Activated CD4-positive, alpha-beta T cell treated with anti-CD3 and anti-CD28 coated beads, Interleukin-10, Interleukin-2, amounts not matched to agents 100 ng/mL and 50 ng/mL, durations not matched to agents 16 hours and 8 hours (primary cell): ENCODE measurements at places on chromosomes 2 and 18.

DNA sequence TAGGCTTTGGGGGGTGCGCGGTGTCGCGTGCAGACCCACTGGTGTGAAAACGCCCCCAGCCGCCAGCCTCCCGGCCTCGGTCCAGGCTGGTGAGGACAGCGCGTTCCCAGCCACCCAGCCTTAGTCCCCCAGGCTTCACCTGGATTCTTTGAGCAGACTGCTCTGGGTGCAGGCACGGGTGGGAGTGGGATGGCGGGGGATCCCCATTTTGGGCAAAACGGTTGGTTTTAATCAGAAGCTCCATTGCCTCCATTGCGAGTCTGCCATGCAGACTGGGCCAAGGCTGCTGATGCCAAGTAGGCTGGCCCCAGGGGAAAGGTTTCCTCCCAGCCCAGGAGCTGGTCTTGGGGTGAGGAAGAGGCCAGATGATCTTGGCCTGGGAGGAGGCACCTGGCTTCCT, 445 bp downstream of the MLPH start:
- no peak for DNase-seq

DNA sequence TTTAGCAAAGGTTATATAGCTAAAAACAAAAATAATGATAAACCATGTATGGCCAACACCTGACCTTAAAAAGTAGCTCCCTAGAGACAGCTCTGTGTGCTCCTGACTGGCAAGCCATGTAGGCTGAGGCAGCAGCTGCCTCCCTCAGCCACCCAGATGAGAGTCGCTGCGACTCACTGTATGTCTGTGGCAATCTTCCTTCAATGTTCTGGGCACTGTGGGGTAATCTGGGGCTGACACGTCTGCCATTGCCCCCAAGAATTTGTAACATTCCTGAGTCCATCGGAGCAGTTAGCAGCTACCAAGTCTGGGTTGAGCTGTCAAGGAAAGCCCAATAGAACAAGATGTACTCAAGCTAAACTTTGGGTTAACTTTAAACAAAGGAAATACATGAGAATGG, 106.4 kb upstream of the DAPL1 start:
- no peak for DNase-seq

GRCh38 chr2:84487298-84487996, 28.4 kb upstream of the SUCLG1 start:
- no peak for DNase-seq

DNA sequence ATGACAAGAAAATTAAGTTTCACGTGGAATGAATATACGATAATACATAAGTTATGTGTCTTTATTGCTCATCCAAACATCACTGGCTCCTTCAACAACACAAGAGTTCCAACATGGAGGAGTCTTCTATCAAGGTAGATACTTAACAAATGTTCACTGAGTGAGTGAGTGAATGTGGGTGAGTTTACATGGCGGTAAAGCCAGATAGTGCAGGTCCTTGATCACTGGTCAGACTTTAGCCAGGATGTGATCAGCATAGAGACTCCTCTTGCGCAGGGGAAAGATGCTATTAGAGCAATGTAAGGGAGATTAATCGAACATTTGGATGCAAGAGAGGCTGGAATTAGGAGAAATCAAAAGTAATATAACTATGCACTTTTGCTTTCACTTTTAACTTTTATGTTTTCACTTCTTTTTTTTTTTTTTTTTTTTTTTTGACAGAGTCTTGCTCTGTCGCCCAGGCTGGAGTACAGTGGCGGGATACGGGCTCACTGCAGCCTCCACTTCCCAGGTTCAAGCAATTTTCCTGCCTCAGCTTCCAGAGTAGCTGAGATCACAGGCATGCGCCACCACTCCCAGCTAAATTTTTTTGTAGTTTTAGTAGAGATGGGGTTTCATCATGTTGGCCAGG, 249.0 kb upstream of the ID2 start:
- no peak for DNase-seq

- DNase-seq: no peak
Measured at GRCh38 chr2:136495636-136496035, 269.7 kb upstream of the THSD7B start.

GRCh38 chr2:9637330-9637729, 6.5 kb upstream of the YWHAQ start:
- peak; percentile 60 for DNase-seq

DNA sequence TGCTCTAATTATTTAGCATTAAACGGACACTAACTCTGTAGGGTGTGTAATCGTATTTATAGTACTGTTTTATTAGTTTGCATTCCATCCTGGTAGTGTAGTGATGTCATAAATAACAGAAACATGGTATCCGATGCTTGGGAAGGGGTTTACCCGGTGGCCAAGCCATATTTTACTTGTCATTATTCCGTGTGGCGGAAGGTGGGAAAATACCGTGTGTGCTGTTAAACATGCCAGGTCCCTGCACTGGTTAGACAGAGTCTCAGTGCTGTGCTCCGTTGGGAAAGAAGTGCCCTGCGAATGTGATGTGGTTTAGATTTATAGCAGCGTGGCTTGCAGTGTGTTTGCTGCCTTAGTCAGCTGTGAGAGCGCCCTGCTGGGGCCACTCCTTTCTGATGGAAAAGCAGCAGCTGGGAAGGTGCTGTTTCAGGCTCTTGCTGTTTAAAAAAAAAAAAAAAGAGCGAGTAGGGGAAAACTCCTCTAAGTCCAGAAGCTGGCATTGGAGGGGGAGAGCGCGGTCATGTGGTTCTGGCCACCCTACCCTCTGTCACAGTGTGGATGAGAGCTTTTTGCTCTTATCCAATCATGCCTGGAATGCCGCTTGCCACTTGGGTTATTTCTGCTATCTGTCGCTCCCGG, 211.0 kb downstream of the NEDD4L start:
- DNase-seq: no peak

DNA sequence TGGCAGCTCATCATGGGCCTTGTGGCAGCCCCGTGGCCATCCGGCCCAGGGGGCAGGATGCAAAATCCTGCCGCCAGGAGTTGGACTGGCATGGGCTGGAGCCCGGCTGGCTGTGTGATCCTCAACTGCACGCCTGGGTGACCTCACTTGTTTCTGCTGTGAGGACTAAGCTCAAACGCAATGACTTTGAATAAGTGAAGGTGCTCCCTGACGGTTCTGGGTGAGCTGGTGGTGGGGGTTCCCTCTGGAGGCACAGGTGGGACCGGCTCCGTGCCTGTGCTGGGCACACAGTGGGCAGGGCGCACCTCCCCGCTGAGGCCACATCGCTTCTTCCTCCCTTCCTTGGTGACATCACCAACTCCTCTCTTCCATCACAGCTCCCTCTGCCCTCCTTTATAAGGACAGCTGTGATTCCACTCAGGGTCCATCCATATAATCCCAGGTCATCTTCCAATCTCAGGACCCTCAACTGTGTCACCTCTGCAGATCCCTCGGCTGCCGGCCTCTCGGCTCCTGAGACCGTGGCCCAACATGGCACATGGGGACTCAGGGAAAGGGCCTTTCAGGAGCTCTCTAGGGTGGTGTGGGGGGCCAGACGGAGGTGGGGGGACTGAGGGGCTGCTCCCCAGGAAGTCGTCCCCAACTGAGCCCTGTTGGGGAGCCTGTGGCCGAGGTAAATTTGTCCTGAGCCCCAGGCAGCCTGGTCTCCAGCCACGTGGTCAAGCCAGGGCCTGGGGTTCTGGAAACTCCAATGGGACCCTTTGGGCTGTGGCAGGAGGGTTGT, 75.5 kb upstream of the ODC1 start:
- DNase-seq: no peak

GRCh38 chr2:2178921-2179320, 152.2 kb downstream of the MYT1L start:
- DNase-seq: no peak

GRCh38 chr2:48034295-48034694, 128.0 kb upstream of the FBXO11 start:
- DNase-seq: no peak

- DNase-seq: no peak
Measured at GRCh38 chr2:201200345-201200744, 17.4 kb downstream of the CASP10 start.

- DNase-seq: no peak
Measured at GRCh38 chr2:150733051-150733618, 245.7 kb upstream of the RND3 start.

- DNase-seq: peak; percentile 28
Measured at GRCh38 chr2:162731917-162732804, 106.4 kb downstream of the KCNH7 start.

GRCh38 chr2:161710131-161710915, 86.1 kb downstream of the SLC4A10 start:
- no peak for DNase-seq

- DNase-seq: no peak
Measured at GRCh38 chr2:160820691-160821090, 327.1 kb upstream of the RBMS1 start.

GRCh38 chr18:73006331-73006730, 138.5 kb upstream of the NETO1 start:
- DNase-seq: no peak

- DNase-seq: no peak
Measured at GRCh38 chr2:162174746-162175145, 22.7 kb upstream of the GCG start.

GRCh38 chr2:63983986-63984605, 35.1 kb downstream of the VPS54 start:
- peak; percentile 43 for DNase-seq

GRCh38 chr2:55418512-55419232, 984 bp downstream of the CCDC88A start:
- no peak for DNase-seq

- no peak for DNase-seq
Measured at GRCh38 chr2:162838136-162838497, 450 bp downstream of the KCNH7 start.

DNA sequence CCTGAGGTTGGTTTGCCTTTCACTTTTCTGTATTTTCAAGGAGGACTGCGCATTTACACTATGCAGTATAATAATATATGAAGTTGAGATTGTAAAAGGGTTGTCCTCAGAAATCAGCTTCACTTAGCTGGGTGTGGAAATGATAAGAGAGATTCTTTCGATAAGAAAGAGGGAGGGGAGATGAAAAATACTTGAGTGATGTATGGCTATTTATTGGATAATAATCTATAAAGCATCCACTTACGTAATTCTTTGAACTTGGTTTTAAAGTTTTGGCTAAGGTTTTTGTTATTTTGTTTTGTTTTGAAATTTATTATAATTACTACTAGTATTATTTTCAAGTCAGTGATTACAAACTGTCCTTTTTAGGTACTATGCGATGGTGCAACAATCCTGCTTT, 40.6 kb downstream of the EFEMP1 start:
- no peak for DNase-seq

- no peak for DNase-seq
Measured at GRCh38 chr18:58898010-58898799, 33.5 kb downstream of the ZNF532 start.

DNA sequence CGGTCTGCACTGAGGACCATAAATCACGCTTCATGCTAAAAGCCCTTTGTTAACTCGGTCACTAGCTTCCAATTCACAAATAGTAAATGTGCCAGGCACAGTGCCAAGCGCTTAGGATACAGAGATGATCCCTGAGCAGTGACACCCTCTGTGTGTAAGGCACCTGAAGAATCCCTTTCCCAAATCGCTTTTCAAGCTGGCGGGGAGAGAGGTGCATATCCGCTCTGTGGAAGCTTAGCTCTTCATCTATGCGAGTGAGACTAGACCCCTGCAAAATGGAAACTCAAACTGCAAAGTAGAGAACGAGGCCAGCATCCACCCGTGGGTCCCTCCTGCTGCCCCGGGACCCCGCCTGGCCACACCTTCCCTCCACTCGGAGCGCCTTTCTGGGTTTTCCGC, 2.4 kb downstream of the PIEZO2 start:
- no peak for DNase-seq

- DNase-seq: no peak
Measured at GRCh38 chr2:95372845-95373244, 29.7 kb upstream of the FAHD2A start.

DNA sequence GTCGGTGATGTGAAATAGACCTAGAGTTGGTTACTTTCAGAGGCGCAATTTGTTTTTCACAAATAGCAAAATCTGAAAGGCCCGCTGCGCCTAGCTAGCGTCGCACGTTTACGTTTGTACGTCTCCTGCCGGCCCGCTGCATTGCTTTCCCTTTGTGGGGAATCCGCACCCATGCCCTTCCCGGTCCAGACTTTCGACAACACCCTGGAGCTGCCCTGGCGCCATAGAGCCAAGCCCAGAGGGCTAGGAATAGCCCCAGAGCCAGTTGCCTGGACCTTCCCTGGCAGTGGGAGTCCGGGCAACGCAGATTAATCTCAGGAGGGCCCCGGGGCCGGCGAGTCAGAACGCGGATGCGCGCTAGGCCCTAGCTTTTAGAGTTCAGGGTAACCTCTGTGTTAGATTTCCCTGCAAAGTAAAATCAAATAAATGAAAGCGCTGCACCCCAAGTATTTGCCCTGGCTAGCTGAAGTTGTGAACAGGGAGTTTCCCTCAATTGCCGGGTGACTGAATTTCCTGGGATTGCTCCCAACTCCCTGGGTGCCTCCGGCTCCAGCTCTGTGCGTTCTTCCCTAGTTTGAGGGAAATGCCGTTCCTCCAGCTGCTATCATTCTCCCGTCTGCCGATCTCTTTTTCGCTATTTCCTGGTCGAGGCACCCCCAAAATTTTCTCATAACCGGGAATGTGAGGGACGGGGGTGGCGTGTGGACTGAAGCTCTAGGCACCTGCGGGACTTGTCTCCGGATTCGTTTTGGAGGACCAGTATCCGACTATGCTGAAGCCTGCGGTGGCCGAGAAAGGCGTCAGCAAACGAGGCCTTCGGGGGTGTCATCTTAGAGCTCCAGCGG, 1.2 kb upstream of the EN1 start:
- DNase-seq: no peak

DNA sequence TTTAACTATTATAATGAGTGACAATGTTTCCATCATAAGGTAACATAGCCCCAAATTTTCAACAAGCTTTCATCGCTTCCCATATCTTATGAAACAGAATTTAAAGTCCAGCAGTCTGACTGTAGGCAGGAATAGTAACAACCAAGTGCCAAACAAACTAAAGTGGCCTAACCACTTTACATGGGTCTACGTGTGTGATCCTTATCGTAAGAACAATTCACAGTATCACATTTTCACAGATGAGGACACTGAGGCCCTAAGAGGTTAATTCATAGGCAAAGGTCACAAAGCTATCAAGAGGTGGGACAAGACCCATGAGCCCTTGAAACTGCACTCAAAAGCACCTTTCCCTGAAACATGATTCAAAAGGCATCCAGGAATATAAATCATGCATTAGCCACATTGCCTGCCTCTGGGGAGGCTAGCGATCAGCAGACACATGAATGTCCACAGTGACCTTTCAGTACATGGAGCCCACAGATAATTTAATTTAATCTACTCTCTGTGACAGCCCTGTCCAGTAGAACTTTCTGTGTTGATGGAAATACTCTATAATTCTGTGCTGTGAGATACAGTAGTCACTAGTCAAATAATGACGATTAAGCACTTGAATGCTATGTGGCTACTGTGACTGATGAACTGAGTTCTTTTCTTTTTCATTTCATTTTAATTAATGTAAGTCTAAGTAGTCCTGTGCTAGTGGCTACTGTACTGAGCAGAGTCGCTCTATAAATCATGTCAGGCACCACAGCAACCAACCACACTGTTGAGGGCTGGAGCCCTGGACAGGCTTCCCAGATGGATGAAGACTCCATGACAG, 30.3 kb downstream of the KIDINS220 start:
- DNase-seq: no peak

GRCh38 chr2:29309090-29310029, 194.1 kb downstream of the CLIP4 start:
- DNase-seq: peak; percentile 72

- no peak for DNase-seq
Measured at GRCh38 chr2:33304032-33304864, 172.2 kb upstream of the RASGRP3 start.

GRCh38 chr2:11753452-11753885, 7.0 kb downstream of the LPIN1 start:
- peak; percentile 70 for DNase-seq

- DNase-seq: peak; percentile 74
Measured at GRCh38 chr2:218708086-218708485, 2.5 kb upstream of the TTLL4 start.

- DNase-seq: peak; percentile 40
Measured at GRCh38 chr2:227783404-227784138, 30.1 kb upstream of the CCL20 start.
